ENCODE measurements at places on chromosomes 4 and X.

GRCh38 chrX:137032341-137032694, 1.5 kb downstream of the GPR101 start:
- DNase-seq = no peak

GRCh38 chr4:148452970-148453369, 10.8 kb upstream of the NR3C2 start:
- no peak for DNase-seq

DNA sequence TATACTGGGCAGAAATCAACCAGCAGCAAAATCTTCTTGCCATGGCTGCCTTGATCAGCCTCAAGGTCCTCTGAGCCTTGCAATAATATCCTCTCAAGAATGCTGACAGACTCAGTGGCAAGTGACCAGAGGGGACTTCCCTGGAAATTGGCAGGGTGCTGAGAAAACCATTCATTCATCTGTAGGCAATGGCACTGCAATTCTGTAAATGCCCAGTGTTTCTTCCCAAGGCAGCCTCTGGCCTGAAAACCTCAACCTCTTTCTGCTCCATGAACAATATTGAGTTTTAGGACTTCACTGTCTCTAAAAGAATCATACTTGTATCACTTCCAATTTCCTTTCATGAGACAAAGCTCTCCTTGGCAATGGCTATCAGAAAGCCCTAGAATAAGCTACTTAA, 754.3 kb upstream of the TENM3 start:
- no peak for DNase-seq

GRCh38 chrX:13305108-13305507, 14.7 kb downstream of the ATXN3L start:
- no peak for DNase-seq

- no peak for DNase-seq
Measured at GRCh38 chrX:25072247-25072646, 56.5 kb upstream of the ARX start.

DNA sequence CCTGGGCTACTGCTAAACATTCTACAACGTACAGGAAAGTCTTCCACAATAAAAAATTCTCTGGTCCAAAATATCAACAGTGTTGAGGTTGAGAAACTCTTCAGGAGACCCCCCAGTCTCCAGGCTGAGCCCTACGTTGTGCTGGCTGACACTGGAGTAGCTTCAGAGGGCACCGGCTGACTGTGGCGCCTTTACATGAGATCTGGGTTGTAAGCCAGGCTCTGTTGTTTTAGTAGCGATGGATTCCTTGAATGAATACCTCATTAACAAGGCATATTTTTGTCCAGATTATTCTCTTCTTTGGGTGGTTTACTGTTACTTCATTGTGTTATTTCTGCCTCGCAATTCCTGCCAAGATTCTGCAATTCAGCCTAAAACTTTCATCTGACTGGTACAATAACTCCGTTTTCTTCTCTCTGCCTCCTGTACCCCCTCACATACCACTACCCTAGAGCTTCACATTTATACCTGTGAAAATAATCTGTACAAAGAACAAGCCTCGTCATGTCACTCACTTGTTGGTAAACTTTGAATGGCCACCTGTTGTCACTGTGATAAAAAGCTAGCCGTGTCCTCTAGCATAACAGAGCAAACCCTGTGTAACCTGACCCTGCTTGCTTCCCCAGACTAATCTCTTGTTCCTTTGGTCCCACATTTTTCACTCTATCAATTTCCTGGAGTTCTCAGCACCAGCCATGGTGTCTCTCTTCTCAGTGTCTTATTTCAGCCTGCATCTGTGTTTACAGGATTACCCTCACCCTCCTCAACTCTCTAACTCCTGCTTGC, 1476.1 kb upstream of the TENM3 start:
- DNase-seq = no peak

DNA sequence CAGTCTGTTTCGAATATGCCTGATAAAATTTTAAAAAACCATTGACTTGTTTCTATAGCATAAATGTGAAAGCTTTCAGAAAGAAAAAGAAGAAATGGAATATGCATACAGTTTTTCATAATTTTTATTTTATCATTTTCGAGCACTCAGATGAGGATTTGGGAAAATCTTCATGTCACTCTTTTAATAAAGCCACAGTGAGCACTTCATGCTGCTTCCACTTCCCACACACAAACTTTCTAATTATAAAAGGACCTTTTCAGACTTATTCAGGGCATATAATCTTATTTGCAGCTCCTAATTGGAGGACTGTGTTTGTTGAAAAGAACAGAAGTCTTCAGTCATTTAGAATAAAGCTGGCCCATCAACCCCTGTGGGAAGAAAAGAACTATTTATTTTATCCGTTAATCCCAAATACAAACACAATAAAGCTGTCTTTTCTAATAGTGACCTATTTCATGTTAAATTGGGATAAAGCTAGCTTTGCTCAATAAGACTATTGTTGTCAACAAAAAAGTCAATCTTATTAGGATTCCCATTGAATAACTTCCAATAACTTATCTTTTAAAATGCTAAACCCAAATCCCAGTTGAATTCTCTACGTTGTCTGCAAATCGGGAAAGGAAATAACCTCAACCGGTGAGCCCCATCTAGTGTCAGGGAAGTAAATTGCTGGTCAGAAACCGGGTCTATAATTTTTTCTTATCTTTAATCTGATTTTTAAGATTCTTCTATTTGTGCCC, 211.5 kb downstream of the PDGFRA start:
- no peak for DNase-seq
